Sigmoid colon (tissue), 7 donors: ENCODE measurements at places on chromosomes 3 and 15. TPM values are rescaled to one million over a fixed set of nuclear protein-coding genes. Genes with fewer than 3 reads are reported as not detected.

GPR27 gene
- total RNA-seq = 0.83 TPM

DNAH1 gene
- total RNA-seq = 2.3 TPM

LCTL gene
- total RNA-seq = not detected

RASGRP1 gene
- total RNA-seq = 0.33 TPM

LDHAL6B gene
- total RNA-seq = not detected

CCR4 gene
- not detected for total RNA-seq

ARNT2 gene
- 4.3 TPM for total RNA-seq

MLF1 gene
- total RNA-seq = 9.1 TPM

ISLR2 gene
- 2.2 TPM for total RNA-seq

DUOXA2 gene
- not detected for total RNA-seq

SLC28A2 gene
- not detected for total RNA-seq

PAQR9 gene
- not detected for total RNA-seq

P2RY14 gene
- 6.5 TPM for total RNA-seq

NUTM1 gene
- not detected for total RNA-seq

AADACL2 gene
- not detected for total RNA-seq
